Subcutaneous preadipocyte (primary cell): ENCODE measurements at places on chromosomes 1 and 21. TPM values are rescaled to one million over a fixed set of nuclear protein-coding genes. Genes with fewer than 3 reads are reported as not detected.

IL20 gene
- not detected in 2 replicates for total RNA-seq

S100A7 gene
- total RNA-seq = not detected in 2 replicates

TRABD2B gene
- under 0.01 and 0.20 TPM in 2 replicates for total RNA-seq

INSRR gene
- total RNA-seq = not detected in 2 replicates

TNN gene
- total RNA-seq = not detected in 2 replicates

TFF3 gene
- 0.37 TPM in 1 of 2 replicates, not detected in the other for total RNA-seq

CRYAA gene
- total RNA-seq = not detected in 2 replicates

GNG5 gene
- 22.9 and 26.8 TPM in 2 replicates for total RNA-seq

MYOG gene
- total RNA-seq = not detected in 2 replicates

RHEX gene
- not detected in 2 replicates for total RNA-seq

PSRC1 gene
- total RNA-seq = 13.6 and 20.9 TPM in 2 replicates

LRRC38 gene
- total RNA-seq = not detected in 2 replicates

C1orf141 gene
- total RNA-seq = not detected in 2 replicates

GIPC2 gene
- 0.59 and 1.1 TPM in 2 replicates for total RNA-seq

DISC1 gene
- total RNA-seq = 2.6 and 5.1 TPM in 2 replicates

PRAMEF12 gene
- total RNA-seq = under 0.01 TPM in 1 of 2 replicates, not detected in the other

KRTAP23-1 gene
- total RNA-seq = not detected in 2 replicates

SEC16B gene
- total RNA-seq = 1.2 and 2.6 TPM in 2 replicates

CLDN17 gene
- not detected in 2 replicates for total RNA-seq

INAVA gene
- not detected in 2 replicates for total RNA-seq

OR6N1 gene
- not detected in 2 replicates for total RNA-seq

CD52 gene
- 0.98 TPM in 1 of 2 replicates, not detected in the other for total RNA-seq

PTGS2 gene
- total RNA-seq = 1.1 and 7.6 TPM in 2 replicates

COL6A1 gene
- 2,104 and 2,703 TPM in 2 replicates for total RNA-seq

CD247 gene
- total RNA-seq = not detected in 2 replicates

CSDE1 gene
- total RNA-seq = 375 and 412 TPM in 2 replicates

PADI2 gene
- total RNA-seq = not detected in 2 replicates

KRTAP19-1 gene
- not detected in 2 replicates for total RNA-seq

GSTM1 gene
- total RNA-seq = 13.7 and 16.2 TPM in 2 replicates

BPNT1 gene
- total RNA-seq = 16.9 and 22.3 TPM in 2 replicates

RPTN gene
- total RNA-seq = not detected in 2 replicates

CD2 gene
- not detected in 2 replicates for total RNA-seq

DDX20 gene
- total RNA-seq = 12.5 and 20.5 TPM in 2 replicates

HORMAD1 gene
- under 0.01 TPM in 1 of 2 replicates, not detected in the other for total RNA-seq

SIM2 gene
- total RNA-seq = 1.8 TPM in 1 of 2 replicates, not detected in the other
